Activated CD8-positive, alpha-beta memory T cell treated with anti-CD3 and anti-CD28 coated beads, Interleukin-2, amount 10 ng/mL, durations not matched to agents 7 days and 5 days (primary cell): ENCODE measurements at places on chromosomes 1 and 21. TPM values are rescaled to one million over a fixed set of nuclear protein-coding genes. Genes with fewer than 3 reads are reported as not detected.

SORT1 gene
- 5.3 TPM for total RNA-seq

ABCA4 gene
- total RNA-seq, result not detected

PROK1 gene
- not detected for total RNA-seq

DNA sequence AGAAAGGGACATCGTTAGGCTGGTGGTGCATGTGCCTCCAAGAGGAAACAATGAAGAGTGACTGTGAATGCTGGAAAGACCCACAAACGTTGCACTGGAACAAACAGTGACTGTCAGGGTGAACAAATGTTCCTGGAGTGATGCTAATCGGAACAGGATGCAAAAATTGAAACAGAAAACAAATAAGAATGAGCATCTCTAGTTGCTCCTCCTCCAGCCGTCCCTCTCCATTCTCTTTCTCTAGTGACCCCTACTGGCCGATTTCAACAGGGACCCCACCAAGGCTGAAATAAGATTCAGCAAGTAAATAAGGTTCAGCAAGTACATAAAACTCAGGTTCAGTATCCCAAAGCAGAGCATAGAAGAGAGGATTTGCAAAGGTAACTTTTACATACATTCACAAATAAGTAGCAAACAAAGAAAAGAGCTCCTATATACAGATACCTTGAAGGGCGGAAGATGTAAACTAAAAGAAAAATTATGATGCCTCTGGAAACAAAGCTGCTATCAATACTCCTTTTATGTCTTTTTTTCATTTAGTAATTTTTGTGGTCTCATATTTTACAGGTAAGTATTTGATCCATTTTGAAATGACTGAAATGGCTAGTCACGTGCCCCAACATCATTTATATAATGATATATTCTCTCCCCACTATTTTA, 836.1 kb upstream of the ADAMTS5 start:
- DNase-seq, result no peak

DNA sequence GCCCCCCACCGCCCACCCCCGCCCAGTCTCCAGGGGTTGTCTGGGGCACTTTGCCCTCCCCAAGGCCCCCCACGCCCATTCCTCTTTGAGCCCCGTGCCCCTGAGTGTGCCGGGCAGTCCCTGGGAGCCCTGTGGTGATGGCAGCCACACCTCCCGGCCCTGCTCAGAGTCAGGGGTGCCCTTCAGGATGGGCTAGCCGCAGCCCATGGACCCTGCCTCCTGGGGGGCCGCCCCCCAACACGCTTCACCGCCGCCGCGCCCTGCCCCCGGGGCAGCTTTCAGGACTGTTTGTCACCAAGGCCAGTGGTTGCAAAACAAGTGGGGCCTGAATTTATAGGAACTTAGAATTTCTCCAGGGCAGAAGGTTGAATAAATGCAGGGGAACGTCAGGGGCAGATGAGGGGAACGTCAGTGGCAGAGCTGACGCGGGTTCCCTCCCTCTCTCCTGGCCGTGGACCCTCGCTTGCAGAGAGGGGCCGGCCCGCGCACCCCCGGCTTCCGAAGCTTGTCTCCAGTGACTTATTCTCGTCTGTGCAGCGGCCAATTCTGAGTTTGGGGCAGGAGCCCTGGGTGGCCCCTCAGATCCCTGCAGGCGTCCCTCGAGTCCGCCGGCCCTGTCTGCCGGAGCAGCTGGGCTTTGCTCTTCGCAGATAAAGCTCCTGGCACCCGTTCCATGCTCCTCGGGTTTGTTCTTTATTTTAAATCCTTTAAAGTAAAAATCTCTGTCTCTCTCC, 41.2 kb upstream of the ADARB1 start:
- DNase-seq, result no peak

GRCh38 chr1:174990382-174990999, 9.3 kb upstream of the CACYBP start:
- DNase-seq, result no peak
